ENCODE measurements at places on chromosomes 3 and 15.

DNA sequence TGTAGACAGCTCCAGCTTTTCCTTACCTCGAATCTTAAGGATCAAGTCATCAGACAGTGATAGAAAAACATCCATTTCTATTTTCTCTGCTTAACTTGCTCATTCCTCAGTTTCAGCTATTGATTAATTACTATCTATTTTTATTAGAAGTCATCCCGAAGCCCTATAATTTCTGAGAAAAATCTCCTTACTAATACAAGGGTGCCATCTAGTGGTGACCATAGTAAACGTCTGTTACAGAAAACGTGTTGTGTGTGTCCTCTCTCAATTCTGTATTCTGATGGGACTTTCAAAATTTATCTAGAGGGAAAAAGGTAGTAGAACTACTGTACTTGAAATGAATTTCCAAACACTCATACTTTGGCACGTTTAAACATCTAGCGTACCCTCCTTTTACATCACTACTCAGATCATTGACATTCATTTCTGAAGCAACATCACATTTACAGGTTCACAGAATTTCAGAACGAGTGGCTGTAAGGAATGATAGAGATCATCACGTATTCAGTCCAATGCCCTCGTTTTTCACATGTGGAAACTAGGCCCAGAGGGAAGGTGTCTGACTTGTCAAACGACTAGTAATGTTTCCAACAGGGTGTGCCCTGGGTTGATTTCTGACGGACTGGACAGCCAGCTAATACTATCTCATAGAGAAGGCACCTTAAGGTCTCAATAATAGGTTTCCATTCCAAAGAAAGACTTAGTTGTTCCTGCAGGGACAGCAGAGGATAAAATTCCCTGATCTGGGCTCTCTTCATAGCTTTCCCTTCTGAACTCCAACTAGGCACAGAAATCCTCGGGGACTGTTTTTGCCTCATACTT, 25.6 kb downstream of the HACD2 start:
- peak; percentile 57 for DNase-seq

- no peak for DNase-seq
Observed at GRCh38 chr3:62237286-62237948, 135.9 kb downstream of the FEZF2 start.

- no peak for DNase-seq
Observed at GRCh38 chr3:10322352-10322710, 1.4 kb upstream of the SEC13 start.

DNA sequence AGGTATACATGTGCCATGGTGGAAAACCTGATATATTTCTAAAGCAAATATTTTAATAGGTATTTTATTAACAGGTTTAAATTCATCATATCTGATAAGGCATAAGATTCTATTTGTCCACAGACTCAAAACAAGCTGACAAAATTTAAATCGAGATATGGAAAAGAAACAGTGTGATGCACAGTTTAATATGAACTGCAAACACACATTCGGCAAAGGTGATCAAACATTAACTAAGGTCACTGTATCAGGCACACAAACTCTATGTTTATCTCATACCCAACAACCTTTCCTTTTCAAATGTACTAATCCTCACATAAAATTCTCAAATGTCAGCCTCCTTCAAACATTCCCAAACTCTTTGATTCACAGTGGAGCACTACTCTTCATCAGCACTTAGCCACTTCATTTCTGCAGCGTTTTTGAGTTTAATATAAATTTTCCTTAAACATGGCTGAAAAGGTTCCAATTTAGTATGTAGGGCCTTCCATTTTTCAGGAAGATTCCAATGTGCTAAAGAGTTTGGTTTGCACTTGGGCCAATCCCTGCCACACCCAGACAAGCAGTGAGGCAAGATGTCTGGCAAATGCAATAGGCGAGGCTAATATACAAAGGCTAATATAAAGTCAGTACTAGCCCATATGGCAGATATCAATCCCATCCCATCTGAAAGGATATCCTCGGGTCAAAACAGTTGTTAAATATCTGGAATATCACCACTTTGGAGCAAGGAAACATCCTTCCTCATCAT, 84.6 kb downstream of the GBE1 start:
- DNase-seq, result no peak

- no peak for DNase-seq
Observed at GRCh38 chr3:188817103-188817934, 354.5 kb upstream of the TPRG1 start.

- no peak for DNase-seq
Observed at GRCh38 chr3:87209111-87209510, 18.0 kb upstream of the CHMP2B start.

- no peak for DNase-seq
Observed at GRCh38 chr15:35702946-35703495, 157.1 kb upstream of the DPH6 start.

DNA sequence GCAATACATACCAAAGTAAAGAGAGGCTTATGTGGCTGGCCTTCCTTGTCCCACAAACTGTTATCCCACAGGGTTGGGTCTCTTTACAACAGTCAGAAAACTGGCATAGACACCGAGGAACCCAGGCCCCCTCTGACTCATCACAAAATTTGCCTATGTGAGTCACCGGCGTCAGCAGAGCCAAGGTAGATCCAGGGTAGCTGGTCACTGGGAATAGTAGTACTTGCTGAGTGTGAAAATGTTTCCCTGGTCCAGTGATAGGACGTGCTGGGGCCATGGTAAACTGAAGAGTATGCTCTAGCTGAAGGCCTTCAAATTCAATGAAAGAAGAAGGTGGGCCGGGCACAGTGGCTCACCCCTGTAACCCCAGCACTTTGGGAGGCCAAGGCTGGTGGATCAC, 27.1 kb upstream of the SKIL start:
- no peak for DNase-seq

DNA sequence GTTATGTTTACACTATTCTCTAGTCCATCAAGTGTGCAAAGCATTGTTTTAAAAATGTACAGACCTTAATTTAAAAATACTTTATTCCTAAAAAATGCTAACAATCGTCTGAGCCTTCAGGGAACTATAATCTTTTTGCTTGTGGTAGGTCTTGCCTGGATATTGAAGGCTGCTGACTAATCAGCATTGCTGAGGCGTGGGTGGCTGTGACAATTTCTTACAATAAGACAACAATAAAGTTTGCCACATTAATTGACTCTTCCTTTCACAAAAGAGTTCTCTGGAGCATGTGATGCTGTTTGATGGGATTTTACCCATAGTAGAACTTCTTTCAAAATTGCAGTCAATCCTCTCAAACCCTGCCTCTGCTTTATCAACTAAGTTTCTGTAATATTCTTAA, 384.0 kb upstream of the TGFBR2 start:
- no peak for DNase-seq

DNA sequence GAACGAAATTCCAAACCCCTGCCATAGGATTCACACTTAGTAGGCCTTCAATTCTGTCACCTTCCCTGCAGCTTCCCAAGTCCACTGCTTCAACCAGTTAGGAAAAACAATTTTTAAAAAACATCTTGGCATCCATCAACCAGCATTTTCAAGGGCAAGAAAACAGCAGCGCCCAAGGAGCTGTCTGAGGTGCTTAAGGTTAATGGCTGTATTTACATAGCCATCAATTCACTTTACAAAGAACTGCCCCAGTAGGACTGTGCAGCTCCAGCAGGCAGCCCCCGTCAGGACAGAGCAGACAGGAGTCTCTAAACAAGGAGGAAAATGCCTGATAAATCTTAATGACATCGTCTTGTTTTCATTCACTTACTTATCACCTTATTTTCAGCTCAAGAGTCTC, 13.3 kb downstream of the TAFA4 start:
- DNase-seq, result no peak

GRCh38 chr3:146536681-146537080, 7.7 kb downstream of the PLSCR1 start:
- no peak for DNase-seq

GRCh38 chr3:69772152-69772867, 33.0 kb downstream of the MITF start:
- no peak for DNase-seq

GRCh38 chr3:94928921-94929320, 866.1 kb downstream of the NSUN3 start:
- no peak for DNase-seq

DNA sequence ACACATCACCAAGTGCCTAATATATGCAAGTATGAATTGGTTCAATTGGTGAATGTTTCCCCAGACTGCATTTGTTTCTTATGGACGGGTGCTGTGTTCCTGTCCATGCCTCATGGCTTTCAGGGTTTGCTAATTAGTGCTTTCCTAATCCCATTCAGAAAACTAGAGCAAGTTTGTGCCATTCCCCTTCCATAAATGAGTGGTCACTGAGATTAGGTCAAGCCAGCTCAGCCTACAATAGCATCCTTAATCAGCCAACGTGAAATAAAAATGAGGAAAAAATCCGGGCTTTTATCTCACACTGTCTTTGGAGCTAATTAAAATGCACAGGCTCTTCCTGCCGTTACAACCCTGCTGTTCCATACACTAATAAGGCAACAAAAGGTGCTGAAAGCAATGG, 788.8 kb downstream of the ROBO1 start:
- DNase-seq, result no peak

GRCh38 chr3:877001-877400, 215.8 kb upstream of the CNTN6 start:
- DNase-seq, result no peak

GRCh38 chr15:91516866-91517265, 336.6 kb upstream of the SLCO3A1 start:
- no peak for DNase-seq

DNA sequence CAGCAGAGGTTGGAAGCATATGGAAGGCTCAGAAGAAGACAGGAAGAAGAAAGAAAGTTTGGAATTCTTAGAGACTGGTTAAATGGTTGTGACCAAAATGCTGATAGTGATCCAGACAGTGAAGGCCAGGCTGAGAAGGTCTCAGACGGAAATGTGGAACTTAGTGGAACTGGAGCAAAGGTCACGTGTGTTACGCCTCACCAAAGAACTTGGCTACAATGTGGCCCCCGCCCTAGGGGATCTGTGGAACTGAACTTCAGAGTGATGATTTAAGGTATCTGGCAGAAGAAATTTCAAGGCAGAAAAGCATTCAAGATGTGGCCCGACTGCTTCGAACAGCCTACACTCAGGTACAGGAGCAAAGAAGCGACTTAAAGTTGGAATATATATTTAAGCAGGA, 83.1 kb downstream of the MYO5A start:
- DNase-seq, result no peak

- no peak for DNase-seq
Observed at GRCh38 chr3:14909250-14909649, 38.1 kb upstream of the NR2C2 start.

DNA sequence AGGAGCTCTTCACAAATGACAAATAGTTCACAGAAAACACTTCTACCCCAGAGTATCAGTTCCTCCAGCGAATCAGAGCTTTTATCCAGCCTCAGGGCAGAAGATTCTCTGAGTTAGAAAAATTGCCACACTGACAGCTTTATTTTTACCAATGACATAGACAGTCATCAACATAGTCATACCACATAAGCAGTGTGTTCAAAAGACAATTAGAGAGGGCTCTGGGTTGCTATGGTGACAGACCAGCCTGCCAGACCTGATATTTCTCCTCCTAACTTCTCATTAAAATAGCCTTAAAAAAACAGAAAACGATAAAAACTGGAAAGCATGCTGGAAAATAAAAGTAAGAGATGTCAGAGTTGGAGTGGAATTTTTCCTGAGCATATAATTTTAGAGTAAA, 45.9 kb upstream of the COL6A5 start:
- DNase-seq, result no peak

- DNase-seq, result no peak
Observed at GRCh38 chr3:153338487-153338886, 176.5 kb downstream of the RAP2B start.

GRCh38 chr15:51737522-51738305, at the start of gene LYSMD2:
TSS of gene LYSMD2 (minus strand) at chr15:51737655. CDS start at chr15:51737622, 33 bp downstream.
- DNase-seq, result peak; percentile 63

DNA sequence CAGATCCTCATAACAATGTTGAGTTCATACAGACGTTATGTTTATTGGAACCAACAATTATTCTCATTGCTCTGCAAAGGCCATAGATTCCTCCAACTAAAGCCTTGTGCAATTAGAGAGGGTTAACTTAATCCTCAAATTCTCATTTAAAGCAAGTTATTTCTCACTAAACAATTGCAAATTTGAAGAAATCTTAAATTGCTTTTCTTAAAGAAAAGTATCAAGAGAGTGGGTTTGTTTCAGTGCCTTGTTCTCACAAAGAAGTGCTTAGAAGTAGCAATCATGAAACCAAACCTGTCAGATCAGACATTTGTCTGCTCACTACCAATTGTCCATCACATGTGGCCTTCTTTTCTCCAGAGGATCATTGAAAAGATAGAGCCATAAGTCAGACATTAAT, 124.8 kb downstream of the KCNH8 start:
- no peak for DNase-seq

- peak; percentile 9 for DNase-seq
Observed at GRCh38 chr15:79218588-79219200, 63.8 kb upstream of the ANKRD34C start.

GRCh38 chr3:127123533-127123932, 69.4 kb upstream of the PRR23E start:
- DNase-seq, result no peak

GRCh38 chr3:62451211-62451887, 78.0 kb upstream of the FEZF2 start:
- no peak for DNase-seq

- DNase-seq, result no peak
Observed at GRCh38 chr15:43883571-43883970, 56.8 kb downstream of the WDR76 start.

DNA sequence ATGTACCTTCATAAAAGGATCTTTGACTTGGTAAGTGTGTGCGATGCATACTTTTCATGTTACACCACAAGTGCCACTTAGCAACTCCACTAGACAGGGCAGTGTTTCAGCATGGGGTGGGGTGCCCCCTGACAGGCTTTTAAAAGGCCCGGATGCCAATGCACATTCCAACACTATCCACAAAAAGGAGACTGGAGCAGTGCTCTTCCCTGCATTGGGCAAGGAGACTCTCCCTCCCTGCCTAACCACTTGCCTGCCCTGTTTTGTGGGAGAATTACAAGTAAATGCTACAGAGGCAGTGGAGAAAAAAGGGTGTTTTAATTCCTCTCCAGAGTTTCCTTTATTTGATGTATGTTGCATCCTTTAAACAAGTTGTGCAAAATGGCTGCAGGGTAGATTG, 1.7 kb upstream of the RARB start:
- DNase-seq, result no peak

DNA sequence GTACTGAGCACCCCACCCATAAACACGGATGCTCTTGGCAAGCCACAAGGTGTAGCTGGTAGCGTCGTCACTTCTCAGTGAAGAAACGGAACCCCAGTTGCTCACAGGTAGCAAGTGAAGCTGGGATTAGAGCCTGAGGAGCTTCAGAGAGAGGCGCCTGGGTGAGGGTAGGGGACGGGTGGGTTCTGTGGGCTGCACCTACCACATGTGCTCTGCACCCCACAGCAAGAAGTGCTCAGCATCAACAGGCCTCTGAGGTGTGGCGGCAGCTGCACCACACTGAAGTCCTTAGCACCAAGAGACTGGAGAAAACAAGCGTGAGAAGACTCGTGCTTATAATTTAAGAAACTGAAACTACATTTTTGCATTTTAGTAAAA, 9.8 kb downstream of the MAP6D1 start:
- DNase-seq, result no peak

DNA sequence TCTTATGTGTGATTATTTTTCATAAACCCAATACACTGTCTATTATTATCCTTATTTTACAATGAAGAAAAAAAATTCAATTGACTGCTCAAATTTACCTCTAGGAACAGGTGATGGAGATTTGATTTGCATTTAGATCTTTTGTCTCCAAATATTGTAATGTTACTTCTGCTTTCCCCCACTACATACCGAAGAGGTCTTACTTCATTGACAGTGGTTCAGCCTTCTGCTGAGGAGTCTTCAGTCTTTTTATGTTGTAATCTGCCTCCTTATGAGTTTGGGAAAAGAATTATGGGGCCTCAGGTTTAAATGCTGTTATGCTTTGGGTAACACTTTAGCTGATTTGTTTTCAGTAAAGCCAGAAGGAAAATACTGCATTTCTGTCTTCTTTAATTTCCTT, 199.5 kb downstream of the LPP start:
- DNase-seq, result no peak

All from NCI-H2171 (cell line).